Endothelial cell of umbilical vein (primary cell): ENCODE measurements at places on chromosomes 16 and 17. TPM values are rescaled to one million over a fixed set of nuclear protein-coding genes. Genes with fewer than 3 reads are reported as not detected.

DNA sequence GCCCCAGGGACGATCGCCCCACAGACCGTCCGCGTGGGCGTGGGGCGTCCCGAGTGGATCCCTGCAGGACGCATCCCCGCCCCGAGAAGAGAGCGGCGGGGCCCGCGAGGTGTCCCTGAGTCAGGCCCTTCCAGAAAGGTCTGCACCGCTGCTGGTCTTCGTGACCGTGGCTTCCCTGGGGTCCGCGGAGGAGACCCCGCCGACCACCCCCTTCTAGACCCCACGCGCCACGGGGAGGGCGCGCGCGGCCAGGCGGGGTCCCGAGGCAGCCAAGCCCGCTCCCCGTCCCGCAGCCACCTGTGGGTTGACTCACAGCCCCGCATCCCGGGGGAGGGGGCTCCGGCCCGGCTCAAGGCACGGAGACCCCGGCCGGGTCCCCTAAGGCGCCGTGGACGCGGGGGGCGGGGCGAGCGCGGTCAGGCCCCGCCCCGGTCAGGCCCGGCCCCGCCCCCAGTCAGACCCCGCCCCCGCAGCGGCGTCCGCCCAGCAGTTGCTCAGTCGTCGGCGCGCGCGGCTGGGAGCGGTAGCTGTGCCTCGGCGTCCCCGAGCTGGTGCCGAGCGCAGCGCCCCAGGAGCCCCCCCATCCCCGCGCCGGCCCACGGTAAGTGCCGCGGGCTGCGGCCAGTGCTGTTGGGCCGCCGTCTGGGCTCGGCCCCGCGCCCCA, at the start of gene BAIAP3:
Gene BAIAP3, plus strand, starts transcription at position 497 of the 664 bp plus-strand sequence. CDS start 4,905 bp downstream, outside the sequence.
- H3K4me1 ChIP-seq, result peaks cover 12% of the 10 kb centered on the region
- DNase-seq, result no peak
- no peak within 1 kb of the TSS for H3K27ac ChIP-seq
- H3K36me3 ChIP-seq, result no peaks in the 10 kb centered on the region
- H3K27me3 ChIP-seq, result peaks cover 35% of the 10 kb centered on the region

GRCh38 chr17:73271072-73271471, 9.4 kb upstream of the CPSF4L start:
- no peak overlapping the region for H3K27ac ChIP-seq
- no peaks in the 10 kb centered on the region for H3K36me3 ChIP-seq
- H3K4me3 ChIP-seq, result no peak overlapping the region
- H3K27me3 ChIP-seq, result no peaks in the 10 kb centered on the region

DNA sequence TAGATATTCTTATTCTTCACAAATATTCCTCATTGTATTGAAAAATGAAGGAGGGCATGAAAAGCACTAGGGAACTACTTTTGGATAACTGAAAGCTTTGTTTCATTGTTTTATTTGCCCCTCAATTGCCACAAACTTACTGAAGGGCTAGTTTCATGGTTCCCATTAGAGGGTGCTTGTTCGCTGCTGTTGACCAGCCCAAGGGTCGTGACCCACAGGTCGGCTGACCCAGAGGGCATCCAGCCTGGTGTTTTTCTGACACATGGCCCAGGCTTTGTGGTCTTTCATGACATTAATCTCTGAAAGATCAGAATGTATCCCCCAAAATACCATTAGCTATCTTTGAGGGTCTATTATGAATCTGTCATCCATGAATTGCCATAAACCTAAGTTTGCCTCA, 30.0 kb downstream of the DGKE start:
- DNase-seq, result no peak
- H3K36me3 ChIP-seq, result peaks cover 7% of the 10 kb centered on the region
- peaks cover 18% of the 10 kb centered on the region for H3K4me1 ChIP-seq
- H3K27me3 ChIP-seq, result no peaks in the 10 kb centered on the region

The TRIM16 gene
- 45.5 and 50.3 TPM in 2 replicates for total RNA-seq

The KRTAP1-5 gene
- total RNA-seq, result not detected in 2 replicates
